Keratinocyte (primary cell): ENCODE measurements at places on chromosomes 7 and 10.

DNA sequence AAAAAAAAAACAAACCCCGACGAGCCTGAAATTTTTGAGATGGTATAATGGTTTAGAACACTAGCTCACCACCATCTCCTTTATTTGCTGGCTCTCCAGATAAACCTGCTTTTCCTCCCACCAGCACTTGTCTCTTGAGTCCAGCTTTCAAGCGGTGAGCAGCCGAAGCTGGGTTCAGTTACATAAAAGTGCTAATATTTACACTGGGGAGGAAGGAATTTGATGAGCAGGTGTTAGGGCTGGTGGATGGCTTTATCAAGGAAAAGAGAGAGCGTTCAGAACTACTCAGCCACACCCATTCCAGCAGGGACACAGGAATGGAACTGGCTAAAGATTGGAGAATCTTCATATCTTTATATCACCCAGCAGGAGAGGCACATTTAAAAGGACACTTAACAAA, 6.6 kb upstream of the CALML3 start:
- DNase-seq, result no peak

GRCh38 chr10:124005991-124006392, 87.4 kb downstream of the CHST15 start:
- DNase-seq, result no peak

DNA sequence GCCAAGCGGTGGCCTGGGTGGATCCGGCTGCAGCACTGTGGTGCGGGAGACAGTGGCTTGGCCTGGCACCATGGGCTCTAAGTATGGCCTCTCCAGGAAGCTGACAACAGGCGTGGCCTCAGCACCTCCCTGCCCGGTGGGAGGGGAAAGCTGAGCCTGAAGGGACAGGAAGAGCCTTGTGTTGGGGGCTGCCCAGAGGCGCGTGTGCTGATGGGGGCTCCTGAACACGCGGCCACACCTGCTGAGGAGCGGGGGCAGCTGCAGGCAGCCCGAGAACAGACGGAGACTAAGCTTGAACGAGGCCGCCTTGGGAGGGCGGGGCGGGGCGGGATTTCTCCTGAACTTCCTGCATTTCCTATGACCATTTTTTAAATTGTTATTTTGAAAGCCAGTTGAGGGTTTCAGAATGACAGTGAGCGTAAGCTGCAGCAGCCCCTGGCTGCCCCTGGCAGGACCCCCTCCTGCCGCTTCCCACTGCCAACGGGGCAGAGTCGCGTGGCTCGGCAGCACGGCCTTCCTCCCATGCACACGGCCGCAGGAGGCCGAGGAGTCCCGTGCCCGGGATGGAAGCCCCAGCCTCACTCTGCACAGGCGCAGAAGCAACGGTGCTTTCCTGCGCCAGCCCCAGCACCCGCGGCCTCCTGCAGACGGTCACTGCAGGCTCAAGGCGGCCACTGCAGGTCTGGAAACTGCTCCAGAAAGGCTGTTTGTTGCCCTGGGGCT, 43.2 kb downstream of the DPYSL4 start:
- DNase-seq, result no peak

- DNase-seq, result no peak
Observed at GRCh38 chr10:117074621-117075020, 63.4 kb downstream of the VAX1 start.

DNA sequence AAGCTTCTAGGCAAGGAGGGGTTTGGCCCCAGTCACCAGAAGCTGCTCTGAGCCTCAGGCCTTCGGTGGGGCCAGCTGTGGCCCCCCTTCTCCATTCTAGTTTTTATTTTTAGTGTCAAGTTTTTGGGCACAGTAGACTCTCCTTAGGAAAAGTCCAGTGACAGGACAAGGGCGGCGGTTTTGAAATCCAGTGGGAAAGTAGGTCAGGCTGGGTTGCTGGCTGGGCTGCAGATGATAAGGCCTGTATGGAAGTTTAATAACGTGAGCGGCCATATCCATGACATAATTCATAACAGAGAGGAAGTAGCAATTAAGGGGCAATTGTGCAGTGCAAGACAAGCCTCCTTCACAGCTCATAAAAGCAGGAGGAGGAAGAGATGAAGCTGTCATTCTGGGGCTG, 87.1 kb upstream of the ZNF716 start:
- no peak for DNase-seq

- no peak for DNase-seq
Observed at GRCh38 chr7:31550432-31550831, 36.5 kb downstream of the ITPRID1 start.

DNA sequence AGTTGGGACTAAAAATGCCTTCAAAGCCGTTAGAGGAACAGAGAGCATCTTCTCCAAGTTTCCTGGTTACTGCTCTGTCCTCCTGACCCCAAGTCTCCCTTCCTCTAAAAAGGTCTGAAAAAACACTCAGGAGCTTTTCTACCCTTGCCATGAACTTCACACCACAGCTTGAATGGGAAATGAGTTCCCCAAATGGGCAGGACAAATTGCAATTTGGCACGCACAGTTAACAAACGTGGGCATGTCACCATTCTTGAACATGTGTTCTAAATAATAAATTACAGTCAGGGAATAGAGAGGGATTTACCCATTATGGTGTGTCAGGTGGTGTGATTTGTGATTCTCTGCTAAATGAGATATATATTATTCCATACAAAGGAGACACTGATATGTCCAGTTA, 91.2 kb upstream of the WNT16 start:
- DNase-seq, result no peak

DNA sequence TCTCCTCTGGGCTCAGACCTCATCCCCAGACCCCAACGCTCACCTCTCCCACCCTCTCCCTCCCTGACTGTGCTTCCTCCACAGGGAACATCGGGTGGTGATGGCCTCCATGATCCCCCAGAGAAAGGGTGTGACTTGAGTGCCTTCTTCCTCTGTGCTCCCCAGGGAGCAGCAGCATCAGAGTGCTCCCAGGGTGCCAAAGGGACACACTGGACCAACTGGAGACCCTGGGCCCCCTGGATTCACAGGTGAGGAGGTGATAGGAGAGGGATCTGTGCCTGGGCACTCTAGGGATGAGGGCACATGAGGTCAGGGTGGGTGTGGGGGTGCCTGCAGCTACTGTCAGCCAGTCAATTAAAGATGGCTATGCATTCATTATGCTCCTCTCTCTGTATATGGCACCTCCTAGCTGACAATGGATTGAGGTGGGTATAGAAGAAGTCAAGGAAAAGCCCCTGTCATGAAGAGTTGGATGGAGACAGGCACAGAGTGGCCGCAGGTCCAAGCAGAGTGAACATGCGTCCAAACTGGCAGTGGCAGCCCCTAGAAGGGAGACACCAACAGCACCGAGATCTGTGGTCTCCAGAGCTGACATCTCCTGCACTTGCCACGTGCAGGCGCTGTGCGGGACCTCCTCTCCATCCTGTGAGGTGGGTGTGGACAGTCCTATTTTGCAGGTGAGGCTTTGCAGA, 15.5 kb upstream of the VOPP1 start:
- DNase-seq, result no peak

- no peak for DNase-seq
Observed at GRCh38 chr10:119538632-119539358, 3.7 kb downstream of the RGS10 start.

DNA sequence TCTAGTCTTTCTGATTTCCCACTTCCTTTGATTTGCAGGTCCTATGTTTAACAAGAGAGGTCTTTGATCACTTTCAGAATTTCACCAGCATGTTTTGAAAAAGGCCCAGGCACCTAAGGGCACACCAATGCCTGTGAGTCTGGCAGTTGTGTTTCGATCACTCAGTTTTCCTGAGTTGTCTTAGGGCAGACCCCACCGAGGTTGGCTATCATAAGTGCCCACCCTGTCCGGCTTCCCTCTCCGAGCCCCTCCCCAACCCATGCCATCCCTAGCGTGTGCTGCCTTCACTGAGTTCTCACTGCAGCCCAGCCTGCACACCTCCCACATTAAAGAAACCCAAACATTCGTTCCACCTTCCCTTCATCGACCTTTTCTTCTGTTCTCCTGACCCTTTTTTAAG, 257.9 kb downstream of the GRID1 start:
- no peak for DNase-seq

DNA sequence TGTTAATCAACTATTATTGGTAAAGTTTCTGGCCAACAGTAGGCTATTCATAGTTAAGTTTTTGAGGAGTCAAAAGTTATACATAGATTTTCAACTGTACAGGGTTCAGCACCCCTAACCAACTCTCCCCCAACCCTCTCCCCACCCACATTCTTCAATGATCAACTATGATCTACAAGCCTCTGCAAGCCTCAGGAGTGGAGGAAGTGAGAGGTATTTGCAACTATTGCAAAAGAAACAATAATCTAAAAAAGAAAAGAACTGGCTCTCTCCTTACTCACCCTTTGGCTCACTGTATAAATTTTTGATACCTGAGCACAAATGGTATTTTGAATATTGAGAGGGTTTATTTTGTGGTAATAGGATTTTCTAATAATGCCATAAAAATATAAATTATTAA, 179.8 kb downstream of the IPMK start:
- DNase-seq, result no peak

DNA sequence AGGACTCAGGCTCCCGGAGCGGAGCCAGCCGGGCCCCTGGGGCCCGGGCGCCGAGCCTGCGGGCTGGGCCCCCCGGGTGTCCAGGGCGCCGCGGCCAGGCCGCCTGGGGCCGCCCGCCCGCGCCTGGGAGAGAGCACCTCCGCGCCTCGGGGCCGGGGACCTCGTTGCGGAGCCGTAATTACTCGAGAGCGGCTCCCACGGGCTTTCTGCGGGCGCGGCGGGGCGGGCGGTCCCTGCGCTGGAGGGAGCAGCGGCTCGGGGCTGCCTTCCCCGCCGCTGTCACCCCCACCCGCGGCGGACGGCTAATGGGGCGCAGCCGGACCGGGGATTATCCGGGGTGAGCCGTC, 1.5 kb downstream of the GNB2 start:
- DNase-seq, result no peak

- no peak for DNase-seq
Observed at GRCh38 chr10:131444286-131444685, 132.8 kb upstream of the TCERG1L start.

GRCh38 chr10:71475243-71475871, 78.6 kb downstream of the CDH23 start:
- no peak for DNase-seq

GRCh38 chr10:5814110-5815107, 1.2 kb upstream of the GDI2 start:
- no peak for DNase-seq

DNA sequence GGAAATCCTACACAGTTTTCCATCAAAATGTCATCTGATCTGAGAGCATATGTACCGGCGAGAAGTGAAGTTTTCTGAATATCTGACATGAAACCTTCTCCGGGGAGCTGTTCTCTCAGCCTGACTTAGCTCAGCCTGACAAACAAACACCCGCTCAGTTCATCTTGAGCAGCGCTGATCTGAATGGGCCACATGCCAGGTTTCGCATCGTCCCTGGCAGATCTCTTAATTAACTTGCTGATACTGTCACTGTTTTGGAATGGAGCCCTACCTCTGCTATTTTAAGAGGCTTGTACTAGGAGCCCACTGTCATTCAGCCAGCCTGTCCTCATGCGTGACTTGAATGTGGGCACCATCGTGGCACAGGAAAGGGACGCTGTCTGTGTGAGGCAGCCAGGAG, 109.2 kb downstream of the STRA8 start:
- no peak for DNase-seq

GRCh38 chr7:28038175-28038797, 142.3 kb downstream of the JAZF1 start:
- no peak for DNase-seq

DNA sequence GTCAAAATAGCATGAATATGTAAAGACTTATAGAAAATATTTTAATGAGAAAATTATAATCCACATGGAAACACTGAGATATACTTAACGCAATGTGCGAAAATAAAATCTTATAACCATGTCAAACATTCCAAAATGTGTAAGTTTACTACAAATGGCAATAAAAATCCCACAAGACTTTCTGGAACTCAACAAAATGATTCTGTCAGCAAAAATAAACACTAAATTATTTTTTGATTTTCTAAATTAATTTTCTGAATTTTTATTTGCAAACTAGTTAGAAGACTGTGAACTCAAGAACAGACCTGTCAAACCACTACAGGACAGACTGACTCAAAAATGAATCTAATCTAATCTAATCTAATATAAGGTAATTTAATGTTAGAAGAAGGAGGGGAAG, 160.8 kb upstream of the KCTD7 start:
- no peak for DNase-seq

- no peak for DNase-seq
Observed at GRCh38 chr7:42868480-42868879, 43.4 kb downstream of the C7orf25 start.

DNA sequence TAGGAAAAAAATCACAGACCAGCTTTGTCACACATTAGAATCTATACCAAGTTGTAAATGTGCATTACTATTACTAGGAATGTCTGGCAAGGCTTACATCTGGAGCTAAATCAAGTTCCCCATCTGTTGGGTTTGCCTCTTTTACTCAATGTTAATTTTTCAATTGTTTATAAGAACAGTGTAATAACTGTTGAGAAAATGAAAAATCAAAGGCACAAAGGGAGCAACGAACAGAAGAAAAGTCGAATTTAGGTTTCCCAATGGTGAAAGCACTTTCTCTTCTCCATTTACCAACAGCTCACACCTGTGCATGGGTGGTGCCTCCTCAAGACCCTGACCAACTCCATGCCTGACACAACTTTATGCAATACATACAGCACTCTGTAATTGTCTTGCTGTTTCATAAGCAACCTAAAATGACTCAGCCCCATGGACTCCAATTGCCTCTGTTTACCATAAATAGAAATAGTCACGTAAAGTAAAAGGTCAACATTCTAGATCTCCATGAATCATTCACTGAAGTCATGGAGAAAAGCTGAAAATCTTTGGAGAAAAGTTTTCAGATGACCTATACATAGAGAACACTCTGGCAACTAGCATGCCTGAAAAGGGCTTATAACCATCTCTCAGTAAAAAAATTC, 95.5 kb upstream of the KCNIP2 start:
- peak; percentile 5 for DNase-seq
